Occipital lobe (tissue), 3 donors: ENCODE measurements at places on chromosomes 4 and X.

DNA sequence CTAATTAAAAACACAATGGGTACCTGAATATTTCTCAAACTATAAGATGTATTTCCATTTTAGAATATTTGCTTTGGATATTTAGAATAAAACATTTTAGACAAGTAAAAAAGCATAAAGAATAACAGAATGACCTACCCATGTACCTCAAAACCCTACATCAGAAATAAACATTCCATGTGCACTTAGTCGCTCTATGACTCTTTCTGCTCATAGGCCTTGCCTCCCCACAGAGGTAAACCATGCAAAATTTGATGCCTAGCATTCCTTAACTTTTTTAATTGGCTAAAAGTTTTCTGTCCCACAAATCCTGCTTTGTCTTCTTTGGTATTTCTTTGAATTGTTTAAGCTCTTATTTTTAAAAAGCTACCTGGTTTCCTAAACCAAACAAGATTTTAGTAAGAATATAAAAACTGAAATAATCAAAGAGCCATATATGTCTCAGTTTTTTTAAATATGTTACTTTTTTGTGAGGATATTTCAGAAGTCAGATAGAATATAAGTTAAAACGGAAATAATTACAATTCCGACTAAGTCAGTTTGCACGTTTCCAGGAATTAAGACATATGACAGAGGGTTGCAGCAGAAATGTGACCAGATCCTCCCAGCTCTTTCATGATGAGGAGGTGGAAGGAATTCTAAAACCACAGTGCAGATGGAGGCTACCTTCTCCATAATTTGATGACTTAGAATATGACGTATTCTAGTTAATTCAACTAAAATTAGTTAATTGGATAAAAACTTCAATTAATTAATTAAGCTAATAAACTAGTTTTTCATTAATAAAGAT lies 102.5 kb downstream of the FIP1L1 start:
- DNase-seq, result no peak

DNA sequence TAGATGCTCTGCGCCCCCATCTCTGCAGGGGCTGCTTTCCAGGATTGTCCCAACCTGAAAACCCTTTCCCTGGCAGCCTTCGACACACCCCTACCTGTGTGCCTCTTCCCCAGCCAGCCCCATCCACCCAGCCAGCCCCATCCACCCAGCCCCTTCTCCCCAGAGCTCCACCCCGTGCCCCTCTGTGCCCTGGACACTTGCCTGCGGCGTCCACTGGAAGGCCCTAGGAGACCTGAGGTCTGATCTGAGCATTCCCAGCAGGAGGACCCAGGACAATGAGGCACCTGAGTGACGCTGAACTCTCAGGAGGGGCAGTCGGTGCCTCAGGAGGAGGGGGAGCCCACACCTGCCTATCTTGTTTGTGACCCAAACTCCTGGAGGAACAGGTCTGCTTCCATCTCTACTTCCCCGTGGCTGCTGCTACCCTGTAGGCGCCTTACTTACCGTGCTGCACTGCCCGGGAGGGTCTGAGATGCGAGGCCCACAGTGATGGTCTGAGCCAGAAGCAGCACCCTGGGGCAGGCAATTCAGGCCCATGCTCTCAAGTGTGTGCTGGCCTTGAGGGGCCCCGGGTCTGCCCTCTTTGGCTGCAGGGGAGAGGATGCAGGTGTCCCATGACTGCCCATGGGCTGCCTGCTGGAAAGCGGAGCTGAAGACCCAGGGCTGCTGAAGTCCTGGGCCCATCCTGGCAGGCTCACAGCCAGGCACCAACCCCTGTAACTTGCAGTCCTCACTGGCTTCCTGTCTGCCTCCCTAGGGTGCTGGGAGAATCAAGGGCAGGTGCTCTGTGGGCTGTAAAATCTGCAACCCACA lies 4.9 kb downstream of the LRPAP1 start:
- DNase-seq, result no peak

DNA sequence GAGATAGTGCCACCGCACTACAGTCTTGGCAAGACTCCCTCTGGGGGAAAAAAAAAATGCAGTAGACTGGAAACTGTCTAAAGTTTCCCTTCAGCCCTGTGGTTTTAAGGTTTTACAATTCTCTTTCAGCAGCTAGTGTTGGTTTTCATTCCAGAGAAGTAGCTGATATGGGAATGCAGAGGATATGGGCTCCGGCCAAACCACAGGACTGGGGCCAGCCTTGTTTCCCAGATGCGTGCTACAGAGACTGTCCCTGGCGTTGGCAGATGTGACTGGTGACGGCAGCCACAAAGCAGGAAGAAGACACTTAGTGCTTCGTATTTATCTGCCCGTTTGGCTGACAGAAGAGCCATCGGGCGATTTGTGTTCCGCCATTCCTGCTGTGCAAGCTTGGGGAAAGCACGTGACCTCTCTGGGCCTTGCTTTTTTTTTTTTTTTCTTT lies 43.2 kb downstream of the ZBTB49 start:
- no peak for DNase-seq

DNA sequence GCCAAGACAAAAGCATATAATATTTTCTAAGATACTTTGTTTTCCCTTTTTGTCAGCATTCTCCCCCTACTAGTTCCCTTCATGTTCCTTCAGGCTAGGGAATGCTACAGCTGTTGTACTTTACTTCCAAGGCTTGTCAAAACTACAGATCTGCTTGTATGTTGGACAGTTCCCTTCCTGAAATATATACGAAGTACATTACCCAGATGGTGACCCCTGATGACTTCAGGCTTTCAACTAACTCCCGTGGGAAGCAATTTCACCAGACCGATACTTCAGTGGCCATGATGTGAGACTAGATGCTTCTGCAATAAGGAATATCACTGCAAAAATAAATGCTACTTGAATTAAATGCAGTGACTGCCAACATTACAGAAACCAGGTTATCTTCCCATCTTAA lies 332.8 kb downstream of the SH2D1A start:
- no peak for DNase-seq

DNA sequence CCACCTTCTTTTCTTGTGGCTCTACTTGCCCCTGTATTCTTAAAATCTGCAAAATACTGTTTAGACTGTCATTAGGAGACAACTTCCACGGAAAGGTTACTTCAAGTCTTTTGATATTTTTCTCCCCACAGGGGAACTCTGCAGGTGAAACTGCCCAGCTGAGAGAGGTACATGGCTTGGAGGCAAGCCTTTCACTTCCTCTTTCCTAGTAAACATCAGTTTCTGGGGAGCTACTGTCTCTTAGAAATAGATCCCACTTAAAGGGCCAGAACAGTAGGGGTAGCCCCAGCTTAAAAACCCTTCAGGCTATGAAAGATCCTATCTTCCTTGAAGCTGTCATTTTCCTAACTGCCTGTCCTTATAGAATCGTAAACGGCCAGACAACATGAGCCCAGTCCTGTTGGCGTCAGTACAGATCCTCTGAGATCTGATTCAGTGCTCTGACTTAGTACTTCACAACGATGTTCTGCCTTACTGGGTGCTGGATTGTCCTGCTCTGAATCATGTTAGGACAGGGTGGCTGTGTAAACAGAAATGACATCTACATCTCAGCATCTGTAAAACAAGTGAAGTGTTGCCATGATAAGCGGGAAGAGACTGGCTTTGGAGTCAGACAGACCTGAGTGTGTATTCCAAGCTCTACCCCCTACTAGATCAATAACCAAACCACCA lies 102.1 kb downstream of the ITIH6 start:
- no peak for DNase-seq

GRCh38 chrX:39592776-39593175 lies 505.0 kb downstream of the BCOR start:
- no peak for DNase-seq

GRCh38 chr4:65437102-65437501 lies 233.2 kb downstream of the EPHA5 start:
- no peak for DNase-seq

DNA sequence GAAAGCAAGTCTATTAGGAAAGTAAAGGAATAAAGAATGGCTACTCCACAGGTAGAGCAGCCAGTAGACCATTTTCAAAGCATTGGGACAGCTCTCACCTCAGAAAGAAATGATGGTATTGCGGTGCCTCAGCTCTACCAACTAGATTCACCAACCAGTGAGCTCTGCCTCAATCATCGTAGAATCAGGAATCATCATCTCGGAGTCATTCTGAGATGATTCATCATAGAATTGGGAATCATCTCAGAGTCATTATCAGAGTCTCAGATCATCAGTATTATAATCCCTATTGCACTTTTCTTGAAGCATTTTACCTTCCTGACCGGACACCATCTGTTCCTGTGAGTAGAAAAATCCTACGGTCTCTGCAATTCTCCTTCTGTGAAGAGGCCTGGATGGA lies 17.5 kb upstream of the SAT1 start:
- no peak for DNase-seq

- no peak for DNase-seq
Observed at GRCh38 chr4:16262188-16262587, 35.9 kb upstream of the TAPT1 start.

DNA sequence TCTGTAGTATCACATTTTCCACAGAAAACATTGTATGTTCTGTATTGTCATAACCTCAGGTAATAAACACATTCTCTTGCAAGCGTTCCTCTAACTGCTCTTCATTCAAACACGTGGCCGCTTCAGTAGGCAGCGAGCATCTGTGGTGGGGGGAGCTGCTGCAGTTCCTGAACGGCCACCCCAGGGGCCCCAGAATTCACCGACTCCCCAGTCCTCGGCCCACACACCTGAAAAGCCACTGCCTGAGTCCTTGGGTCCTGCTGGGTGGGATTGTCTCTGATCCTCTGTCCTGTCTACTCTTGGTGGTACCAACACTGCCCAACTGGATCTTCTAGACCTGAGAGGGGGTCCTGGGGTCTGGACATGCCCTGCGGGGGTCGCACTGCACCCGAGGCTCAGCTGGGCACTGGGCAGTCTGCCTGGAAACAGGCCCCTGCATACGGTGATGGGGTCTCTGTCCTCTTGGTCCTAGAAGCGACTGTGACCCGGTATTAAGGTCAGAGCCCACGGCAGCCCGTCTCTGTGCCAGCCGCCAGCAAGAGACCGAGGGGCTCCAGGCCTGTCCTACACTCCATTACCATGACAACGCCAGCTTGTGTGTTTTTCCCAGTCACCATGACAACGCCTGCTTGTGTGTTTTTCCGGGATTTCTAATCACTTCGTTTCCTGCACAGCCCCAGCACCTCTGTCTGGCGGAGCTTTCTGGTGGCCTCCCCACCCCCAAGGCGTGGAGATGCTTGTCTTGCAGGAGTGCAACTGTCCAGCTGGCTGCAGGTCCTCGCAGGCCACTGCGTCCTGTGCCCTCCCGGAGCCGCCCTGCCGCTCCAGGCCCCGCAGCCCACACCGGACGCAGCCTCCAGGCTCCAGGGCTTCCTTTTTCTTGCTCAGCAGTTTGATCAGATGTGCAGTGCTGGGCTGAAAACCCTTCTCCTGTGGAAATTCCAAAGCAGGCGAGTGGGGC lies 16.0 kb downstream of the CTBP1 start:
- no peak for DNase-seq

GRCh38 chrX:24999511-24999910 lies 16.3 kb downstream of the ARX start:
- no peak for DNase-seq

DNA sequence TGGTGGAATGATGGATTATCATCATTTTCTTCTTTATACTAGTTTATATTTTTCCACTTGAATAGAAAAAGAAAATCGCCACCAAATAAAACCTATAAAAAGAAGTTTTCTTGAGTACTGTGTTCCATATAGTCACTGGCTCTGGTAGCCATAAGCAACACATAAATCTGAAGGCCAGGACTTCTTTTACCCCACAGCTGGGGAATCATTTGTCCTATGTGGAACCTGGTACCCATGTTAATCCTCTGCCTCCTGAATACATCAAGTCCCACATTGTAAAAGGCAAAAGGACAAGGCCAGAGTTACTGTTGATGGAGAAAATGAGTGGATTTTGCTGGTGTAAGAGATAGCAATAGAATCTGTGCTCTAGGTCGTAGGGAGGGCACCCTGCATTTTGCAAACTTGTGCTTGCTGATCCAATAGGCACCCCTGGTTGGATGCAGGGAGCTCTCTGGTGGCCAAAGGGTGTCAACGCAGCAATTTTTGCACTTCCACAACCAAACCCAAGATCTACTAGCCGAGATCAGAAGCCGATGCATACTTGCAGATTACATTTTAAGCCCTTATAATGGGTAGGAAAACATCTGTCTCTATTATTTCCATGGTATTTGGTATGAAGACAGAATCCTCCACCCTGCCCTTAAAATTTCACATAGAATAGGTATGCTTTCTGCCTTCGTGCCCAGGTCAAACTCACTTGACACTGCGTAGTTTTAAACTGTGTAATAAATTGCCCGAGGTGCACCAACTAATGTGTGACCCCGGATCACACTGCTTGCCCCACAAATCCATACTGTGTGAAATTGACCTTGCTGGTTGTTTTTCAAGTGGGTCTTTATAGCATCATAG lies 146.2 kb upstream of the SCML1 start:
- peak; percentile 2 for DNase-seq

- no peak for DNase-seq
Observed at GRCh38 chrX:13103188-13103913, 58.9 kb upstream of the FAM9C start.

DNA sequence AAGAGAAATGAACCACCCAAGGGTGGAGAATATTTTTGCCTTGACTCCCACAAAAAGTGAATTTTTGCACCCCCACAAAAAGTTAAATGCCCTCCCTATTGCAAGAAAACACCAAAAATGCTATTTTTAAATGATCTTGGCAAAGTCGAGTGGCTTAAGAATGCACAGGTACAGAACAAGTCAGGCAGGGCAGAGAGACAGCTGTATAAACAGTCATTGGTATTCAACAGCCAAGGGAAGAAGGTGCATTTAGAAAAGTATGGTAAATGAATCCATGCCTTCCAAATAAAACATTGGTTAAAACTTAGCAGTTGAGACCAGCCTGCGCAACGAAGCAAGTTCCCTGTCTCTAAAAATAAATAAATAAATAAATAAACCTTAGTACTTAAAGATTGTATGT lies 169.3 kb downstream of the CHIC2 start:
- no peak for DNase-seq

DNA sequence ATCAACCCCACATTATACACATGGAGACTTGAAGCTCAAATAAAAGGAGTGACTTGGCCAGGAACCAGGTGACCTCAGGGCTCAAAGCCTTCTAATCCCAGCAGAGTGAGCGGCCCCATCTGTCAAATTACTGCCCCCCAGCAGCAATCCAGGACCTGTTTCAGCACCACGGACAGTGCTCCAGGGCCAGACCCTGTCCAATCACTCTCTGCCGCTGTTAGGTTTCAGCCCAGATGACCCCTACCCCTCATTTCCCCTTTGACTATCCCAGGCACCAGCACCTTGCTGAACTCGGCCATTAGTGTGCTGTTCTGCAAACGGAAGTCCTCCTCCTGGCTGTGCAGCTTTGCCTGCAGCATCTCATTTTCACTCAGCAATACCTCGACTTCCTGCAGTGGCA lies 5.1 kb downstream of the GRIPAP1 start:
- no peak for DNase-seq

DNA sequence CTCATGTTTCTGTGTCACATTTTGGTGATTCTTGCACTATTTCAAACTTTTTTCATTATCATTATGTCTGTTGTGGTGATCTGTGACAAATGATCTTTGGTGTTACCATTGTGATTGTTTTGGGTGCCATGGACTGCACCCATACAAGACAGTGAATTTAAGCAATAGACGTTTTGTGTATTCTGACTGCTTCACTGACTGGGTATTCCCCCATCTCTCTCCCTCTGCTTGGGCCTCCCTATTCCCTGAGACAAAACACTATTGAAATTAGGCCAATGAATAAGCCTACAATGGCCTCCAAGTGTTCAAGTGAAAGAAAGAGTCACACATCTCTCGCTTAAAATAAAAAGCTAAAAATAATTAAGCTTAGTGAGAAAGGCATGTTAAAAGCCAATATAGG lies 60.2 kb downstream of the BANK1 start:
- no peak for DNase-seq

GRCh38 chr4:40976343-40976742 lies 226.6 kb downstream of the NSUN7 start:
- DNase-seq, result no peak

- no peak for DNase-seq
Observed at GRCh38 chr4:88091378-88091777, 67.1 kb downstream of the ABCG2 start.
